ENCODE measurements at places on chromosomes 4 and X. TPM values are rescaled to one million over a fixed set of nuclear protein-coding genes. Genes with fewer than 3 reads are reported as not detected.
A peak's percentile ranks its signal among the peaks of the same experiment; 100 is the strongest.

GRCh38 chrX:108699368-108699767 is 37.0 kb downstream of the IRS4 start:
- peak; percentile 0 for DNase-seq

- no peak for DNase-seq
These were observed 1.5 kb downstream of the JAKMIP1 start for GRCh38 chr4:6198768-6199421.

- no peak for DNase-seq
These were observed 40.5 kb downstream of the CLDN34 start for GRCh38 chrX:10007621-10008020.

DNA sequence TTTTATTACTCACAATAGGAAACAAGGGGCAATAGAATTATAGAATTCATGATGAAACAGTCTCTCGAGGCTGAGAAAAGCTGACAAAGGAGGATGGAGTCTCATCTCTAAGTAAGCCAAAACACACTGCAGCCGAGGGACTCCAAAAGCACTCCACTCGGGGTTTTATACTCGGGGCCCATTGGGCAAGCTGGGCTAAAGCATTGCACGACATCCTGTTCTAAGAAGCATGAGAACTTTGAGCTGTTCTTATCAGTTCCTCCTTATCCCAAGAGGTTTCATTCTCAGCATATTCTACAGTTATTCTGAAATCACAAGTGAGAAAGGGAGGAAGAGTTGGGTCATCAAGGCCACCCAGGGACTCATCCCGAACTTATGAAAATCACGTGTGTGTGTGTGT is 1475.5 kb downstream of the PCDH18 start:
- DNase-seq: no peak

DNA sequence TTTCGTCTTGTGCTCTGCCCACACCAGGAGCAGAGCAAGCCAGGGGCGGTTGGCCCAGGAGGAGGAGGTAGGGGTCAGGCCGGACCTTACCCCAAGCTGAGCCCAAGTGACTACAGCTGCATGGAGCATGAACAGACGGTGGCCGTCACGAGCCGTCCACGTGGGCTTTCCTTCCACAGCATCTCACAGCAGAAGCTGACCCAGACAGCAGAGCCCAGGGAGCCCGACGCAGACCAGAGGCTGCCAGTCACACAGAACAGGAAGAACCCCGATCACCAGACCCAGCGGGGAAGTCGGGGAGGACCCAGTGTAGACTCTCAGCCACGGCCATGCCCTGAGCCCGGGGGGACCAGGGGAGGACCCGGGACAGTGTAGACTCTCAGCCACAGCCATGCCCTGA is 58.0 kb downstream of the FAM53A start:
- DNase-seq: no peak

DNA sequence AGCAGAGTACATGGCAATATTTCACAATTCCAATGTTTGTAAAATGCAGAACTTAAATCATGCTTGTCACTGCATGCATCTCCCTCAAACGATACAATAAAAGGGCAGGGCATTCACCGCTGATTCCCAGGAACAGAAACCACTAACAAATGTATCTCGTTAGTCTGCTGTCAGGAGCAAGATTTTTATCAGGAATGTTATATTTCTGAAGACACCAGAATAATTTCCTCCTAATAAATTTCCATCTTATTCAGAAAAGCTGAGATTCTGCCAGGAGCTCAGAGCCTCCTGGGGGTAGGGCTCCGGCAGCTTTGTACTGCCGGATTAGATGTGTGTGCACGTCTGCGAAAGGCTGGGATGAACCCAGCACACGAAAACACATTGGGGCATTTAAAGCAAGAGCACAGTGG is 54.0 kb upstream of the LDB2 start:
- no peak for DNase-seq

- DNase-seq: no peak
These were observed 155.2 kb downstream of the SMIM20 start for GRCh38 chr4:26069218-26069617.

DNA sequence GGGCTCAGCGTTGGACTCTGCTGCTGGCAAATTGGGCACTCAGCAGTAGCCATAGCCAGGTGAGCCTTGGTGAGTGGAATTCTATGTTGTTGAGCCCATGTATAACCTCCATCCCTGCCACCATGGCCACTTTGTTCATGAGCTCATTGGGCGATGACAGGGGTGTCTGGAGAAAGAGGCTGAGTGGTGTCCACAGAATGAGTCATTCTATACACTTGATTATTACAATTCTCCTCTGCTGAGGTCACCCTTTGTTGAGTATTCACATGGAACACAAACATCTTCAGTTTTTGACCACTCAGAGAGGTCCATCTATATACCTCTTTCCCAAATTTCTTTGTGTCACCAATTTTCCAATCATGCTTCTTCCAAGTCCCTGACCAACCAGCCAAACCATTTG is 1341.7 kb downstream of the PCDH7 start:
- no peak for DNase-seq

- no peak for DNase-seq
These were observed 2.3 kb upstream of the FOXP3 start for GRCh38 chrX:49266523-49267445.

- DNase-seq: no peak
These were observed 112.1 kb upstream of the LDB2 start for GRCh38 chr4:17010426-17011087.

DNA sequence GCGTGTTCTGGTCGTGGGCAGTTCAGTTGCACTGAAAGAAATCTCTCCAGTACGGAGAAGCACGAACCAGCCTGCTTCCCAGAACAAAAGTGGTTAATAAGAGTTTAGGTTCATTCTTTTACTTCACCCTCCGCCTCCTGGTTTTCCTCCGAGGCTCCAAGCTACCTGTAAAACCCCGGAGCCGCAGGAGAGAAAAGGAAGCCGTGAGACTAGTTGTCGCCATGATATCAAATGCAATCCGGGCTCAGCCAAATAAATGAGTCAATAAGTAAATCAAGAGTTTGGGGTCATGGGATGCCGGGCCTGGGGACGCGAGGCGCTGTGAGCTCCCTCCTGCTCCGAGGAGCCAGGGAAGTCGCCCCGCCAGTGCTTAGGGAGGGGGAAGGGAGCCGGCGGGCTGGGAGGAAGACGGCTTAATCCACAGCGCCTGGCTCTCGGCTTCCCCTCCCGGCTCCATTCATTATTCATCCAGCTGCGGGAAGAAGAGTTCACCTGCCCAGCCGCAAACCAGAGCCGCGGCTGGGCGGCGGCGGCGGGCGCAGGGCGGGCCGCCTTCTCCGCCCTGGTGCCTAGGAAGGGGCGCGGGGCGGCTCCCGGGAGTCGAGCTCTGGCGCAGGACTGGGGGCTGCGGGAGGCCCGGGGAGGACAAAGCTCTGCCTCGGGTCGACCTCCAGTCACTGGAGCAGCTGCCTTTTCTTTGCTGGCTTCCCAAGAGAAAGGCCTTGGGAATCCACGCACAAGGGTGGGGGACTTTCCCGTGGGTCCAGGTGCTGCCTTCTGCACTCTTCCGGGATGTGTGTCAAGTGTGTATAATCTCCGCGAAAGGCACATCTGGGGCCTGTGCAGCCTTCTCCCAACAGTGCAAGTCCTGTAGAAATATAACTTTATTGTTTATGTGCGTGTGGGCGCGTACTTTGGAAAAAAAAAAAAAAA is 1.7 kb downstream of the FRAS1 start:
- DNase-seq: no peak

DNA sequence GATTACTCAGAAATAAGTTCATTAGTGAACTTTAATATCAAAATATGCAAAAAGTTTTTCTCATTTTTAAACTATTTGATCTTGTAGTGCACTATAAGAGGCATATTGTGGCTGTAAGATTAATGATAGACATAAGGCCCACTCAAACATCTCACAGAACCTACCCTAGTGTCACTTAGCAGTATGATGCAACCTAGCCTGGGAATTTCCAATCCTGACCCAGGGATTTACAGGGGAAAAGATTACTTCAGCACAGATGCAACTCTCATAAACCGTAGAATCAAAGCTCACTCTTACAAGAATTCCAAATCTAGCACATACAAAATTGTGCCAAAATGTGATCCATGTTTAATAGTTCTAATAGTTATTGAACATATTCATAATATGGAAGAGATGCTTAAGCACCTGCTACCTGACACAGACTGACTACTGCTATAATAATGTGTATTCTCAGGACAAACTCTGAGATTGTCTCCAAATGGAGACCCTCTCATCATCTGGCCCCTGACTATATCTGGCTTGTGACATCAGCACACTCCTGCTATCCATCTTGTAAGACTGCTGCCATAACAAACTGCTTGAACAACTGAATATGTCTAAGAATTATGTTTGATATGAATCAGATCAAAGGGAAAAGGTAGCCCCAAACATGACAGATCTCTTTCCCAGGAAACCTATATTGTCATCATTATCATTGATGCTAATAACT is 271.9 kb downstream of the PABPC4L start:
- no peak for DNase-seq

- DNase-seq: no peak
These were observed 7.9 kb downstream of the NDNF start for GRCh38 chr4:121064482-121064881.

- DNase-seq: peak; percentile 29
These were observed 25.5 kb downstream of the GPAT3 start for GRCh38 chr4:83561381-83561780.

DNA sequence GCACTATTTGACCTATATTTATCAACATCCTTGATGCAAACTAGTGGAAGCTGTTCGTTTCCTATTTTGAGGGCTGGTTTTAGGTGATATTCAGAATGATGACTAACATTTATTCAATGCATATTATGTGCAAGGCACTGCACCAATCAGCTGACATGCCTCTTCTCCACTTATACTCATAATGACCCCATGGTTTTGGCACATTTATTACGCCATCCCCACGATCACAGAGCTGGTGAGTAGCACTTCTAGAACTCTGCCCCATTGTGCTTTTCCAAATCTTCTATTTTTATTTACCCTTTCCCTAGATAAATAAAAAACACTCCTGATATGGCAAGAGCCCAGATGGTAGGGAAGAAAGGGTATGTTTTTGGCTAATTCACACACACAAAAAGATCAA is 13.1 kb downstream of the SCML1 start:
- no peak for DNase-seq

DNA sequence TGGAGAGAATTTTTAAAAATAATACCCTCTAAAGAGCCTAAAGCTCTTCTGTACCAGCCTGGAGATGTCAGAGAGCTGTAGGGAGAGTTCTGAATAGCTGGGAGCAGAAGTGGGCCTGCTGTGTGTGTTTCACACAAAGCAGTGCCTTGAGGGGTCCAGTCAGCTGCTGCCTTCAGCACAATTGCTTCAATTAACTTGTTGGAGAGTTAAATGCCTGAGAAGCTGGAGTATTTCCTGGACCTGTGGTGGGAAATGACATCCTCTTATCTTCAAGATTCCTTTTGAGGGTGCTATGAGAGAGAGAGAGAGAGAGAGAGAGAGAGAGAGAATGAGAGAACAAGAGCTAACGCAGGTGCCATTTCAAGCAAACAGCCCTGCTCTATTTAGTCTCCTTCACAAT is 96.2 kb upstream of the IL1RAPL2 start:
- no peak for DNase-seq

GRCh38 chrX:40144576-40144975 is 46.8 kb upstream of the BCOR start:
- DNase-seq: no peak

DNA sequence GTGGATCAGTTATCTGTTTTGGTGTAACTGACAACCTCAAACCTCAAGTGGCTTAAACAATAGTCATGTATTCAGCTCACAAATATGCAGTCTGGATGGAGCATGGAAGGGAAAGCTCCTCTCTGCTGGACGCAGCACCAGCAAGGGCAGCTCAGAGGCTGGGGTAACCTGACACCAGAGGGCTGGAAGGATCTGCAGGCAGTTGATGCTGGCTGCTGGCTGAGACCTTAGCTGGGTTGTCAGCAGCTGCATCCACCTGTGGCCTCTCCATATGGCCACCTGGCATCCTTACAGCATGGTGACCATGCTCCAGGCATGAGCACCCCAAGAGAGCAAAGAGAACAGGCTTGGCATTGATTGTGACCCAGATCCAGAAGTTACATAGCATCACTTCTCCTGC is 46.7 kb downstream of the ENPP6 start:
- DNase-seq: no peak

DNA sequence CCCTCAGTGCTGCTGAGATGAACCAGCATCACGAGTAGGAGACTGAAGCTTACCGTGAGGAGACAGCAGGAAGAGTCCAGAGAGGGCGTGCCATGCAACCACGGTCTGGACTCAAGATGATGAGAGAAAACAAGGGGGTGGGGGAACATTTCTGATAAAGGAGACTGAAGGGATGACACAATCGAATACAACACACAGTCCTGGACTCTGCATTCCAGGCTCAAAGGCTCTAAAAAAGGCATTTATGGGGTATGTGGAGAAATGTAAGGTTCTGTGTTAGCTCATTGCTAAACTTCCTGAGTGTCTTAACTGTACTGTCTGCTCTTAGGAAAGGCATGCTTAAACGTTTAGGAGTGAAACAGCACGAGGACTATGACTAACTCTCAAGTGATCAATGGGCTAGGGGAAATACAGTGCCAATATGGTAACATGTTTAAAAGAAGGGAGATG is 20.6 kb upstream of the IRAK1 start:
- DNase-seq: no peak

GRCh38 chrX:19595043-19595677 is 79.9 kb upstream of the MAP3K15 start:
- no peak for DNase-seq

The PROM1 gene
- total RNA-seq: 0.07 TPM

The TRPC5OS gene
- not detected for total RNA-seq

The CT47C1 gene
- total RNA-seq: not detected

The GABRE gene
- 3.7 TPM for total RNA-seq

The CSAG3 gene
- total RNA-seq: not detected

The GLUD2 gene
- total RNA-seq: 3.7 TPM

The G3BP2 gene
- total RNA-seq: 241 TPM

The NOX1 gene
- not detected for total RNA-seq
